Epithelial cell of umbilical artery (primary cell): ENCODE measurements at places on chromosomes 13 and 19. TPM values are rescaled to one million over a fixed set of nuclear protein-coding genes. Genes with fewer than 3 reads are reported as not detected.

The LMO7 gene
- 8.8 and 38.7 TPM in 2 replicates for total RNA-seq

The ZNF611 gene
- total RNA-seq = 7.1 and 8.8 TPM in 2 replicates

The ALOX5AP gene
- not detected in 2 replicates for total RNA-seq

The PDX1 gene
- not detected in 2 replicates for total RNA-seq

The F7 gene
- not detected in 2 replicates for total RNA-seq

The NLRP7 gene
- not detected in 2 replicates for total RNA-seq
